Occipital lobe (tissue), 3 donors: ENCODE measurements at places on chromosomes 11 and 22.

DNA sequence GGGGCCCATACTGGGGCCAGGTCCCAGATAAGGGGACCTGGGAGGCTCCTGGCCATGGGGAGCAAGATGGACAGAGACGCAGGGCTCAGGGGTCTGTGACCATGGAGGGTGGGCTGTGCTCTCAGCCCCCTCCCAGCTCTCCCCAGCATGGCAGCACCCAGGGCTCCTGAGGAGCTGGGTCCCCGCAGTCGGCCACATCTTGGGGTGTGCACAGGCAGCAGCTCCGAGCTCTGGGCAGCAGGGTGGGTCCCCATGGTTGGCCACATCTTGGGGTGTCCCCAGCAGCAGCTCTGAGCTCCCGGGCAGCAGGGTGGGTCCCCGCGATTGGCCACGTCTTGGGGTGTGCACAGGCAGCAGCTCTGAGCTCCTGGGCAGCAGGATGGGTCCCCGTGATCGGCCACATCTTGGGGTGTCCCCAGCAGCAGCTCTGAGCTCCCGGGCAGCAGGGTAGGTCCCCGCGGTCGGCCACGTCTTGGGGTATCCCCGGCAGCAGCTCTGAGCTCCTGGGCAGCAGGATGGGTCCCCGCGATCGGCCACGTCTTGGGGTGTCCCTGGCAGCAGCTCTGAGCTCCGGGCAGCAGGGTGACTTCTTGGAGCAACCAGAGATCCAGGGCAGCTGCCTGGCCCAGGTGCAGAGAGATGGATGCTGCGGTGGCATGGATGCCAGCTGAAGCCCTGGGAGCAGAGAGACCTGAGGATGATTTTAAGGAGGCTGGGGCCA is 18.3 kb upstream of the MUC5B start:
- no peak for DNase-seq

- DNase-seq = no peak
Observed at GRCh38 chr11:68935516-68936357, 32.0 kb downstream of the IGHMBP2 start.

DNA sequence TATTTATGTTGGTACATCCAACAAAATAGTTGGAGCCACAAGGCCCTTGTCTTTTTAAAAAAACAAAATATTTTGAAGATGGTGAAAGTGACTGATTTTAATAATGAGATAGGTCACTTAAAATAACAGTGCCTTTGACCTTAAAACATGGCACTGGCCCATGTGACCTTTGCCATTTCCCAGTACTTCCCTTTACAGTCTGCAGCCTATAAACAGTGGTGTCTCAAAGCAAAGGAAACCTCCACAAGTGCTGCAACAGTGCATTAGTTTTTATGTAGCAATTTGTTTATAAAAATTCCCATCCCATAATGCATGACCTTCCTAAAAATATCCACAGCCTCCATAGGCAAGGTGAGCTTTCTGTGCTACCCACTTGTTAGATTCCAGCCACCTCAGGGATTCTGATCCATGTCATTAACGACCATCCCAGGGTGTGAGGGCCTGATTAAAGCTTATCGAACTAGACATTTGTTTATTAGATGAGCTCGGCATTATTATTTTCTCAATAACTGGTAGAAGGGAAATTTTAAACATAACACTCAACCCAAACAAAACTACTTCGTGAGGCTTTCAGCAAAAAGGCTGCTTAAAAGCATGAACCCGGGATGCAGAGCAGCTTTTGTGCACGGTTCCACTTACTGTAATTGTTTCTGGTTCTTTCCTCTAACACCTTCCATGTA is 28.0 kb upstream of the CRKL start:
- no peak for DNase-seq

DNA sequence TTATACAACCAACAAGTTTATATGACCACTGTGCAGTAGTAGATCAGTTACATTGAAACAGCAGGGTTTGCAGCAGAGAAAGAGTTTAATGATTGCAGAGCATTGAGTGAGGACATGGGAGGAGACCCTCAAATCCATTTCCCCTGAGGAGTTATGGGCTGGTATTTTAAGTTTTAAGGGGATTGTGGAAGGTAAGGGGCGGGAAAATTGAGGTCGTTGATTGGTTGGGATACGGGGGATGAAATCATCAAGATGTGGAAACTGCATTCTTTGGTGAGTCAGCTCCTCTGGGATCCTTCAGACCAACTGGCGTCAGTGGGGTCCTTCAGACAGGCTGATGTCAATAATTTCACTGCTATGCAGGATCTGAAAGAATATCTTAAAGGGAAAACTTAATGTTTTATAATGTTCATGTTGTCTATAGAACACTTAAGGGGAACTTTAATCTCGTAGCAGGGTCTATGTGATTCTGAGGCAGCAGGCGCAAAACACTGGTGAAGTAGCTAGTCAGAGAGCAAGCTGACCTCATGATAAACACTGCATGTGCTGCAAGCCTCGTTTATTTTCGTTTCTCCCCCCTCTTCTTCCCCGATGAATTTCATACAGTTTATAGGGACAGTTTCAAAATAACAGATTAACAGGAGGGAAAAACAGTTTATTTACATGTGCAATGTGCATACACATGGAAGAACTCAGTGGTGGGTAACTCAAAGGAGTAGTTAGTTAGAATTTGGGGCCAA is 17.4 kb upstream of the BACE1-AS start:
- DNase-seq = no peak

DNA sequence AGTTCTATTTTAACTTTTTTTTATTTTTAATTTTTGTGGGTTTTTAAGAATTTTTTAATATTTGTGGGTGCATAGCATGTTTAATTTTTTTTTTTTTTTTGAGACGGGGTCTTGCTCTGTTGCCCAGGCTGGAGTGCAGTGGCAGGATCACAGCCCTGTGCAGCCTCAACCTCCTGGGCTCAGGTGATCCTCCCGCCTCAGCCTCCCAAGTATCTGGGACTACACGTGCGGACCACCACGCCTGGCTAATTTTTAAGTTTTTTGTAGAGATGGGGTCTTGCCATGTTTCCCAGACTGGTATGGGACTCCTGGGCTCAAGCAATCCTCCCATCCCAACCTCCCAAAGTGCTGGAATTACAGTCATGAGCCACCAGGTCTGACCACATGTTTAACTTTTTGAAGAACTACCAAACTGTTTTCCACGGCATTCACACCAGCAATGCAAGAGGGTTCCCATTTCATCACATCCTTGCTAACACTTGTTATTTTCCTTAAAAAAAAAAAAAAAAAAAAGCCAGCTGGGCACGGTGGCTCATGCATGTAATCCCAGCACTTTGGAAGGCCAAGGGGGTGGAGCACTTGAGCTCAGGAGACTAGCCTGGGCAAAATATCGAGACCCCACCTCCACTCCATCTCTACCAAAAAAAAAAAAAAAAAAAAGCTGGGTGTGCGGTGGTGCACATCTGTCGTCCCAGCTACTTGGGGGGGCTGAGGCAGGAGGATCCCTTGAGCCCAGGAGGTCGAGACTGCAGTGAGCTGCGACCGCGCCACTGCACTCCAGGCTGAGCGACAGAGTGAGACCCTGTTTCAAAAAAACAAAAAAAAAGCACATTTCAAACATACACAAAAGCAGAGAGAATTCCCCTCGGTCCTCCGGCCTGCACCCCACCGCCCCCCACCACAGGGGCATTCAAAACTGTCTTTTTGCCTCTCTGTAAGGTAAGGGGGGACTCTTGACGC is 16.7 kb upstream of the TXNRD2 start:
- DNase-seq = no peak

DNA sequence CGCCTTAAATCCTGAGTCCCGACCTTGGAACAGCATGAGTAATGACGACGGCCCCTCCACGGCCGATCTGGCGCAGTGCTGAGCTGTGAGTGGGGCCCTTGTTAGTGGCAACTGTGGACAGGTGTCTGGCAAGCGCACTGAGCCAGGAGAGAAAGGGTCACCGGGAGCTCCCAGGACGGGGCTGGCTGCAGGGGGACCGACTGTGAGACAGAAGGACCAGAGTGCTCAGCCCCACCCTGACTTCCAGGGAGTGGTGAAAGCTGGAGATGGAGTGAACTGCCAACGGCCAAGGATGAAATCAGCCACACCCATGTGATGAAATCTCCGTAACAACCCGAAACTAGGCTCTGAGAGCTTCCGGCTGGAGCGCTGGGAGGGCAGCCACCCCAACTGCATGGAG is 228.6 kb downstream of the BRD1 start:
- DNase-seq = no peak
